NCI-H69 (cell line): ENCODE measurements at places on chromosomes 2 and 18.
A peak's percentile ranks its signal among the peaks of the same experiment; 100 is the strongest.

- DNase-seq: peak; percentile 5
These were observed 142.6 kb downstream of the INHBB start for GRCh38 chr2:120488531-120488930.

- DNase-seq: no peak
These were observed 180.9 kb downstream of the TRABD2A start for GRCh38 chr2:84700006-84700405.

DNA sequence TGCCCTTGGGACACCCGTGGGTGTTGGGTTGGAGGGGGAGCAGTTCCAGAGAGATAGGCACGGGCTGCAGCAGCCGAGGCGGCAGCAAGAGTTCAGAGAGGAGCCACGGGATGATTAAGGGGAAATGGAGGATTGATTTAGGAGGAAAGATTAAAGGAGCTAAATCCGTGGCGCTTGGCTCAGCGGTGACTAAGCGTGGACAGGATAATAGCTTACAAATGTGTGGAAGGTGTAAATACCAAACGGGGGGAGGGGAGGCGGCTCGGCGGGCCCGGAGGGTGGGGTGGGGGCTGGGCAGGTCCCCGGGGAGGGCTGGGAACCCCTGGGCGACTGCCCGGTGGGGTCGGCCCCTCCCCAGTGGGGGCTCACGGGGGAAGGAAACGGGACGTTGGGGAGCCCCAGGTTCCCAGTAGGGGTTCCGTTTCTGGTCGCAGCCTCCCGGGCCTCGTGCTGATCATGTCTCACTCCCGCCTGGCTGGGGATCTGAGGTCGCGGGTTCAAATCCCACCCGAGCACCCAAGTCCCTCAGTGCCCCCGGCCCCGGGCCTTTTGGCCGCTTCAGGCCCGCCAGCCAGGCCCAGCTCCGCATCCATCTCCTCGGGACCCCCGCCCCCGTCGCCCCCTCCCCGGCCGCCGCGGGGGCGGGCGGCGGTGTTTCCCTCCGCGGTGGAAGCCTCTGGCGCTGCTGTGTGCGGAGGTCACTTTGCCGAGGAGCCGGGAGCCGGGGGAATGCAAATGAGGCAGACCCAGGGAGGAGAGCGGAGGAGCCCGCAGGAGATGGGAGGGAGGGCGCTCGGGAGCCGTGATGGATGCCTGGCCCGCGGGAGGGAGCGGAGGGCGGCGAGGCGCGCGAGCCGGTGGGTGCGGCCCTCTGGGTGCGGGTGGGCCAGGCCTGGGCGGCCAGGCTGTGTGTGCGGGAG, 8.1 kb downstream of the ASIC4 start:
- DNase-seq: peak; percentile 46

GRCh38 chr2:241489733-241490680, 18.4 kb downstream of the STK25 start:
- DNase-seq: no peak

- no peak for DNase-seq
These were observed 113.6 kb downstream of the KCNE4 start for GRCh38 chr2:223165423-223166214.

DNA sequence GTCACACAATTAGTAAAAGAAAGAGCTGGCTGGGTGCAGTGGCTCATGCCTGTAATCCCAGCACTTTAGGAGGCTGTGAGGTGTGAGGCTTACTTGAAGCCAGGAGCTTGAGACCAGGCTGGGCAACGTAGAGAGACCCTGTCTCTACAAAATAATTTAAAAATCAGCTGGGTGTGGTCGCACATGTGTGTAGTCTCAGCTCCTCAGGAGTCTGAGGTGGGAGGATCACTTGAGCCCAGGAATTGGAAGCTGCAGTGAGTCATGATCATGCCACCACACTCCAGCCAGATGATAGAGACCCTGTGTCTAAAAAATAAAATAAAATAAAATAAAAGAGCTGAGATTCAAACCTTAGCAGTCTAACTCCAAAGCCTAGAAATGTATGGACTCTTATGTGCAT, 39.0 kb upstream of the NEDD4L start:
- no peak for DNase-seq

GRCh38 chr2:236101311-236101950, 66.8 kb downstream of the GBX2 start:
- no peak for DNase-seq

- DNase-seq: no peak
These were observed 27.5 kb upstream of the FOSL2 start for GRCh38 chr2:28365158-28365557.

DNA sequence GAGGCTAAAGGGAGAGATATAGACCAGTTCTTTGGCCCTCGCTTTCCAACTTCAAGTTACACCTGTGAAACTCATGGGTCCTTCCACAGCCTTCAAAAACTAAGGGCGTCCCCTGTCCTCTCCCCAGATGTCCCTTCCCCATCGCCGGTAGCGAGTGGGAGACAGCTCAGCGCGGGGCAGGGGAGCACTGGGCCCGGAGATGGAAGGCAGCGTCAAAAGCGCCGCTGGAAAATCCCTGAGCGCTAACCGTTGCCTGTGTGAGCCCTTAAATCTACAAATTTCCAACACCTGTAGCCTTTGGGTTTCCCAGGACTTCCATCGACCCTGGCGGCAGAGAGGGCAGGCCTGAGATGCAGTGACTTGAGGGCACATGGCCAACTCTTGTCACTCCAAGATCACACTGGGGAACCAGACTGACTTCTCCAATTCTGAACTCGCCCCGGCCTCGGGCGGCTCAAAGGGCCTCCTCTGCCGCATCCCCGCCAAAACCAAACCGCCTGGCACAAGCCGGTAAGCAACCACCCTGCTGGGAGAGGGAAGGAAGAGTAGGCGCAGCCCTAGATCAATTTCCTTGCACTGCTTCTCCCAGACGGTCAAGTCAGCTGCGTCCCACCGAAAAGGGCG, 879 bp upstream of the EPAS1 start:
- DNase-seq: no peak

DNA sequence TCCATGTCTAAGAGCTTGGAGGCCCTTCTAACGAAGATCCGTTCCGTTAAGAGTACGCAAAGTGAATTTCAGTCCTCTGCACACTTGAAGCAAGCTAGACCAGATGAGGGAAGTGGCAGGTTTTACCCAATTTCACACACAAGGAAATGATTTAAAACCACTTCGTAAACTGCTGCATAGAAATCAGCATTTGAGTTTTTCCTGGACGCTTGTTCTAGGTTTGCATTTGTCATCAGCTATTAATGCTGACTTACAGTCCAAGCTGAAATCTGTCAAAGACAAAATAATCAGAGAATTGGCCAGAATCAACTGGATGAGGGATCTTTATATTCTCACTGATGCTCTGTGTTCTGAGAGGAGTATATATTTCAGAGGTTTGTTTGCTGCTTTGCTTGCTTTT, 117.6 kb upstream of the RASGRP3 start:
- no peak for DNase-seq

- no peak for DNase-seq
These were observed 988.2 kb downstream of the SUCLG1 start for GRCh38 chr2:83470928-83471327.
